Inflammatory macrophage treated with lipopolysaccharide for 1 hour (primary cell): ENCODE measurements at places on chromosomes 2 and 18.

DNA sequence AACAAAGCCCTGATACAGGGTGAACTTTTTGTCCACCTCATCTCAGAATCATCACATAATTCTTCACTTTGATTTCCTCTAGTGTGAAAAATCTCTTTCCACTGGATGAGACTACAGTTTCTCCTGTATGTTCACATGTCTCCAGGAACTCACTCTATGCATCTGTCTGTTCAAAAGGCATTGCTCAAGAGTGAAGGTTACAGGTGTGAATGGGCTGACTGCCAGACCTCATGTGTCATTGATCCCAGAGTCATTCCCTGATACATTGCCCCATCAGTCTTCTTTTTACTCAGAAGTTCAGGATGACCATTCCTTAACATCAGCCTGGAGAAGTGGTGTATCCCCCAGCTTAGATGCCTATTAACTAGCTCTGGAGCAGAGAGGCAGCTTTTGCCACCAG, 4.4 kb upstream of the DSC3 start:
- DNase-seq, result no peak

- DNase-seq, result no peak
Measured at GRCh38 chr2:45882707-45883602, 231.5 kb downstream of the PRKCE start.

- no peak for DNase-seq
Measured at GRCh38 chr18:21215490-21215889, 26.5 kb upstream of the GREB1L start.

- DNase-seq, result no peak
Measured at GRCh38 chr2:140596447-140596846, 1534.4 kb downstream of the LRP1B start.

- no peak for DNase-seq
Measured at GRCh38 chr2:167005096-167005495, 116.8 kb downstream of the XIRP2 start.

- no peak for DNase-seq
Measured at GRCh38 chr2:72146347-72147302, 1.0 kb downstream of the CYP26B1 start.

- DNase-seq, result no peak
Measured at GRCh38 chr2:240921311-240921994, 15.3 kb downstream of the CROCC2 start.

- no peak for DNase-seq
Measured at GRCh38 chr18:48065601-48065995, 135.1 kb upstream of the SMAD2 start.

DNA sequence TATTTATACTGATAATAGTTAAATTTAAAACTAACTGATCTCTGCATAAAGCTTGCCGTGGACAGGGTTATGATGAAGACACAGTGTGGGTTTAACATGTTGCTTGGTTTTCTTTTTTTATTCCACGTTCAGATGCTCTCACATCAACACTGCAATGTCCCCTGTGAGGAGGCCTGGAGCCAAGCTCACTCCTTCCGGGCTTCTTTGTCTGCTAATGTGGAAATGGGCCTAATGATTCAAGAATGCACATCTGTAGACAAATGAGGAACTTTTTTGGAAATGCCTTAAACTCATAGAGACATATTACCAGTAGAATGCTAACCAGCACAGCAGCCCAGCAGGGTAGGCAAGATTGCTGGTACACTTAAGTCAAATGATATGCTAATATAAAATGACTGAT, 208.0 kb downstream of the GALR1 start:
- no peak for DNase-seq

GRCh38 chr2:56108806-56109205, 75.0 kb upstream of the CCDC85A start:
- no peak for DNase-seq

GRCh38 chr18:25563346-25563745, 211.4 kb upstream of the ZNF521 start:
- no peak for DNase-seq

- DNase-seq, result no peak
Measured at GRCh38 chr2:217277646-217278398, 418.0 kb upstream of the TNP1 start.

- peak; percentile 59 for DNase-seq
Measured at GRCh38 chr18:63980896-63981460, 11.1 kb downstream of the SERPINB8 start.

DNA sequence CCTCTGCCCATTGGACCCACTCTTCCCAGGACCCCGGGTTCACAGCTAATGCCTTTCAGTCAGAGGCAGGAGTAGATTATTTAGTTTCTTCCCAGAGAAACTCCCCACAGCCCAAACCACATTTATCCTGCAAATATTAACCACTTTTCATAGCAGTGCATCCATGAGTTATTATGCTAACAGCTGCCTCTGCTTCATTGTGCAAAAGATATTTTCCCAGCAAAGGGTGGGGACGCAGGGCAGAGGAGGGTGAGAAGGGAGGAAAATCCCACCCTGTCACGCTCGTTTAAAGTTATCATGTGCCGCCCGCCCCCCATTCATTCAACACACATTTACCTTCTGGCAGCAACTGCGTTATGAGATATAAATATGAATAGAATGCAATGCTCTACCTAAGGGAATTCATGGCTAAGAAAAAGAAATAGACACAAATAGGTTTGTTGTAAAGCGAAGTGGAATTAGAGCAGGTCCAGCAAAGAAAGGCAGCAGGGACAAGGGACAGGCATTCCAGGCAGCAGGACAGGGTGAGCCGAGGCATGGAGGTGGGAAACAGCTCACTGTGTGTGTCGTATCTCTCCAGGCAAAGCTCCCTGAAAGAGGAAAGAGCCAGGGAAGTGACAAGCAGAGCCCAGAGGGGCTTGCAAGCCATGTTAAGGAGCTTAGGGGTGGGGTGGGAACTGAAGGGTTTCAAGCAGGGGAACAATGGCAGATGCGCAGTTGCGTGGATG, 46.3 kb upstream of the LTBP1 start:
- no peak for DNase-seq

DNA sequence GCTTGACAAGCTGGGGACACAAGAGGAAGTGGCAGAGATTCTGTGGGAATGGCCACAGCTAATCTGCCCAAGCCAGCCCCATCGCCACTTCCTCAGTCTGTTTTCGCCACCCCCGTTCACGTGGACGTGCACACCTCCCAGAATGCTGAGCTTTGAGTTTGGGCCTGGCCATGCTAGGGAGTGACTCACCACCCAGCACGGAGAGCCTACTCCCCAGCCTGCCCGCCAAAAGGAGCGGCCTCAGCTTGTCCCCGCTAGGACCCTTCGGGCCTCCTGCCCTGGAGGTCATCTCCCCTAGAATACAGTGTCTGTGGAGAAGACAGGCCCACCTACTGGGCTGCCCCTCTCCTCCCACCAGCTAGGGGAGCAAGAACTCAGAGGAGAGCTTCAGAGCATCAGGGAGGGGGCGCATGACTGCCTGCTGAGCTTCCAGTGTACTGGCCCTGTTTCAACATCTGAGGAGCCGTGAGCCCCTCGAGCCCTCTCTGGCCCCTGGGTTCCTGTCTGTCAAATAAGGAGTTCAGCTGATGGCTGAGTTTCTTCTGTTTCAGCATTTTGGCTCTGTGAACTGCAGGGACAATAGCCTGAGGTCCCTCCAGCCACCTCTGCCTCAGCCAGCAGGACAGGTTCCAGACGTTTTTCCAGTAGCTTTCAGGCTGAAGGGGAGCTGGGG, 5.1 kb downstream of the SLC35F6 start:
- peak; percentile 95 for DNase-seq

GRCh38 chr2:54574107-54574859, 118.2 kb downstream of the SPTBN1 start:
- DNase-seq, result peak; percentile 63

GRCh38 chr2:158969162-158969714, 798 bp downstream of the TANC1 start:
- no peak for DNase-seq

- DNase-seq, result no peak
Measured at GRCh38 chr2:203583701-203584100, 48.6 kb upstream of the RAPH1 start.

DNA sequence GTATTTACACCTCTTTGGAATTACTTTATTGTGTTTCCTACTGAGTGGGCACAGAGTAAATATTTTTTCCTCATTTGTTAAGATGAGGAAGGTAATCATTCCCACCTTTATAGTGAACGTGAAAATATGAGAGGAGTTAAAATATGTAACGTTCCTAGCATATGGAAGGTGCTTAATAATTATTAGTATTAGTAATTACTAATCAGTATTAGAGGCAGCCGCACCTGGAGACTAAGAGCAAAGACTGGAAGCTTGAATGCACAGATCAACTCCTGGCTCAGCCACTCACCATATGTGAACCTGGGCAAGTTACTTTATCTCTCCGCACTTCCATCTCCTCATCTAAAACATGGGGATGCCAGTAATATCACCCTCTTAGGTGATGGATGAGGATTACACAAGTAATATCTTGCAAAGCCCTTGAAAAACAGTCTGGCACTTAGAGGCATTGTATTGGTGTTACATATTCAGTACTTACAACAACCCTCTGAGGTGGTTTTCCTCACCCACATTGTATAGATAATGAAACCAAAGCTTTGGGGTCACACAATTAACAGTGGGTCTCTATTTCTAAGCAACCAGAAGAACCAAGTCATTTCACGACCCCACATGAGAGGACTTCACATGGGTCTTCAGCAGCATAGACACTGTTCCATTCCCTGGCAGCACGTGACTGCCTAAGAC, 100.3 kb upstream of the KCTD1 start:
- no peak for DNase-seq

DNA sequence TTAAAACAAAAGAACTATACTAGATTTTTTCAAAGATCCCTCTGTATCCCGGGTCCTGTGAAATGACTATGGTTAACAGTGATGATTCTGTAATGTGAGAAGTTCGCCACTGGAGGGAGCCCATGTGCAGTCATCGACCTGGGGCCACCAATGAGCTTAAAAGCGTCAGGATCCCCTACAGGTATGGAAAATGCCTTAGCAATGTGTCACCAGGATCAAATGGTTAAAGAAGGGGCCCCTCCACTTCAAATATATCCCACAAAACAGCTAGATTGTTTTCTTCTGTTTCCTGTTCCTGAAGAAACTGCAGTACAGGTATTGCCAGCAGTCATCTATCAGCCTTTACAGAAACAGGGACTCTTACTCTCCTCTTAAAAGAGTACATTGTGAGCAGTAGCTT, 15.3 kb downstream of the CHRNA1 start:
- peak; percentile 74 for DNase-seq

DNA sequence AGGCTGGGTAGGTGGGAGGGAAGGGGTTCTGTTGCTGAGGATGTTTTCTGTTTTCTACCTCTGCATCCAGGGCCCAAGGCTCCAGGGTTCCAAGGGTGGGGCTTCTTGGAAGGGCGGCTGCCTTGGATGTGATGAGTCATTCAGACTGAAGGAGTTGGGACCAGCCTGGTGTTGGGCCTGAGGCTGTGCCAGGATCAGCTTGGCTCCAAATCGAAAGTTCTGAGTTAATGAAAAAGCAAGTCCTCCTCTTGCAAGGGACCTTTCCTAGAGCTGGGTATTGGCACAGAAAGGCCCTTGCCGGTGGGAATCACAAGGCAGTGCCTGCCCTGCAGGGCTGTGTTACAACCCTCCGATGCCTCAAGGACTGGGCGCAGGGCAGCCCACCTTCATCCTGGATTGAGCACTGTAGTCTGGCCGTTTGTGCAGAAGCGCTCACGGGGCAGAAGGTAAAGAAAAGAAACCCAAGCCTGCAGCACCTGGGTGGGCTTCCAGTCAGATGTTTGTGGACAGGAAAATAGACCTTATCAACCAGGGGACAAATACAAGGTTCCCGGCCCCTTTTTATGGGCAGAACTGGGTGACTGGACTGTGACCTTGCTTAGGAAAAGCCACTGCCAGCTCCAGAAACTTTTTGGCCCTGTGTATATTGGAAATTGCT, 52.5 kb upstream of the MCFD2 start:
- DNase-seq, result no peak

DNA sequence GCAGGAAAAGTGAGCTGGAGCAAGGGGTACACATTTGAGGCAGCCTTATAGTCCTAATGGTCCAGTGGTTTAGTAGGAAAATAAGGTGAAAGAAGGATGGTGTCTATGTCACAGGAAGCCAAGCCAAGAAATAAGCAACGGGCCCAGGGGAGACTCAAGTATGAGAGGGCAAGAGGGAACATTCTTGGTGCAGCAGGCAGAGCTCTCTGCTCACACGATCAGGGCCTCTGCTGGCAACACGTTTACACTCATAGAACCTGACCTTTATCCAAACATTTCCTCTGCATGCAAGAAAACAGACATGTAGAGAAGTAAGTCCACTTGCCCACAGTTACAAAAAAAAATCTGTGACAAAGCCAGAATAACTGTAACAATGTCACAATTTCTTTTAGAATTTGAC, 32.6 kb upstream of the LRRC30 start:
- DNase-seq, result no peak

DNA sequence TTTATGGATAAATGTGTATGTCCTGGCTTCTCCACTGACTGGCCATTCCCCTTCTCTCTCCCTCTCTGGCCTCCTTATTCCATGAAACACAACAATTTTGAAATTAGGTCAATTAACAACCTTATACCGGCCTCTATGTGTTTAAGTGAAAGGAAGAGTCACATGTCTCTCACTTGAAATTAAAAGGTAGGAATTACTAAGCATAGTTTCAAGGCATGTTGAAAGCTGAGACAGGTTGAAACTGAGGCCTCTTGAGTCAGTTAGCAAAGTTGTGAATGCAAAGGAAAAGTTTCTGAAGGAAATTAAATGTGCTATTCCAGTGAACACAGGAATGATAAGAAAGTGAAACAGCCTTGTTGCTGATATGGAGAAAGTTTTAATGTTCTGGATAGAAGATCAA, 69.7 kb downstream of the ADAM23 start:
- no peak for DNase-seq

DNA sequence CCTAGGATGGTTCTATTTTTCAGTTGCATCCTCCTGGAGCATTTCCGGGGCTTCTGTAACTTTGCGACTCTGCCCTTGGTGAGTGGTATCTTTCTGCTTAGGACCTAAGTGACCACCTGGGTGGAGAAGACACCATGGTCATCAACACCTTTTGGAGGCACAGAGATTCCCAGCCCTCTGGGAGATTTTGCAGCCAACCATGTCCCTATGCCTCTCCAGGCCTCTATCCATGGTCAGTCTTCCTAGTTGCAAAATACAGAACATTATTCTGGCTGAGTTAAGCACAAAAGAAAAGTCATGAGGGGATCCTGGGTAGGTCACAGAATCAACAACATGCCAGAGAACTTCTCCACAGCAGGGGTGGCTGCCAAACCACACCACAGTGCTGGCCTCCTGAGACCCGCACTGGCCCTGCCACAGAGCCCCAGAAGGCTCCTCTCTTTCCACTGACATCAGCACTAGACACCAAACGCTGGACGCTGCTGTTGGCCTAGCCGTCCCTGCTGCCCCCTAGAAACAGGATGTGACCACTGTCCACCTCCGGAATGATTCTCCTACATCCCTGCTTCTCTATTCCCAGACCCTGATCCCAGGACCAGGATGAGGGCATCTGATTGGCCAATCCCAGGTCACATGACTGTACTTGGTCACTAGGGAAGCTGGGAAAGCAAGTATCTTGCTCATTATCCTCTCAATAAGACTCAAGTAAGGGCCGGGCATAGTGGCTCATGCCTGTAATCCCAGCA, 47.7 kb downstream of the SMAD7 start:
- DNase-seq, result no peak

- peak; percentile 46 for DNase-seq
Measured at GRCh38 chr2:232781765-232782164, 5.4 kb upstream of the KCNJ13 start.

- DNase-seq, result no peak
Measured at GRCh38 chr2:26988058-26988860, 17.8 kb downstream of the MAPRE3 start.

- DNase-seq, result no peak
Measured at GRCh38 chr2:216849987-216850386, 9.9 kb downstream of the TNP1 start.

- no peak for DNase-seq
Measured at GRCh38 chr2:98911376-98912154, 24.5 kb downstream of the CRACDL start.
